ENCODE measurements at places on chromosomes 3 and 15.

GRCh38 chr3:159907828-159908227 lies 80.8 kb upstream of the IL12A start:
- no peak for DNase-seq

DNA sequence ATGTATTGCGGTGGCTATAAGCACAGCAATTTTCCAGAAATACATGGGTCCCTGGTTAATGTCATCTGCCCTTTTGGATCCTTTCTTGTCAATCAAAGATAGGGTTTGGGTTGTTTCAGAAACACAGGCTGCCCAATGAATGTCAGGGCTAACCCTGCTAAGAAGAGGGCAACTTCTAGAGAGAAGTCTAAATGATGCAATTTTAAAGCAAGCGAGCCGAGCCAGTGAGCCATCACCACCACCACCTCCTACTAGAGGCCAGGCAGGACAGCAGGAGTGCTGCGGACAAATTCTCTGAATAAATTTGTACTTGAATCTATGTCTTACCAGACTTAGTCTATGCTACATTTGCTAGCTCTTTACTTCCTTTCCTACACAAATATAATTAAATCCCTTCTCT lies 248.4 kb downstream of the CTNNB1 start:
- no peak for DNase-seq

- DNase-seq, result no peak
These were observed 25.8 kb upstream of the EHHADH start for GRCh38 chr3:185279587-185280138.

GRCh38 chr3:57616233-57616632 lies 19.1 kb upstream of the ARF4 start:
- DNase-seq, result no peak

GRCh38 chr3:74648107-74648506 lies 33.6 kb upstream of the CNTN3 start:
- DNase-seq, result no peak

- no peak for DNase-seq
These were observed 16.4 kb downstream of the GRIP2 start for GRCh38 chr3:14523792-14524191.

DNA sequence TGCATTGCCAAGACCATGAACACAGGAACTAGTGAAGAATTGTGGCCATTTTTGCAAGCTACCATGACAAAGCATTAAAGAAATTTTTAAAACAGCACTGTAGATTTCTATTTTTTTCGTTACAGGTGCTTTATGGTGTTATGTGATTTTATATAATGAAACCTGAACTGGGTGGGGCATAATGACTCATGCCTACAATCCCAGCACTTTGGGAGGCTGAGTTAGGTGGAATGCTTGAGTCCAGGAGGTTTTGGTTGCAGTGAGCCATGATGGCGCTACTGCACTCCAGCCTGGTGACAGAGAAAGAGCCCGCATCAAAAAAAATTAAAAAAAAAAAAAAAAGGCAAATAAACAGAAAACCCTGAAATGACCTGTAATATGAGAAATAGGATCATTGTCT lies 846.7 kb downstream of the EPHA3 start:
- DNase-seq, result no peak

DNA sequence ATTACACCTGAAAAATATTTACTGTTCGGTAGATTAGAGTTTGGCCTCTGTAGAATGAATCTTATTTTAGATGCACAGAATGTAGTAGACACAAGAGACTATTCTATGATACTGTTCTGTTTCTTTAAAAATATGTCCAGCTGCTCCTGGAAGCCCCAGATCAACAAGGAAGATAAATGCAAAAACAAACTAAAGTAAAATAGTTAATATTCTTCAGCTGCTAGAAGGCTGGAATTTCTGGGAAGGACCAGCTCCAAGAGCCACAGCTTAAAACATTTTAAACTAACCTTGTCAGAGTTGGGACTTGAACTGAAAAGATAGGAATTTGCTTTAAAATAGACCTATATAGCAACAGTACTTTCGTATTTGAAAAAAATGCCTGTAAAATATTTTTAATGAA lies 277.9 kb downstream of the PTPRG start:
- no peak for DNase-seq

DNA sequence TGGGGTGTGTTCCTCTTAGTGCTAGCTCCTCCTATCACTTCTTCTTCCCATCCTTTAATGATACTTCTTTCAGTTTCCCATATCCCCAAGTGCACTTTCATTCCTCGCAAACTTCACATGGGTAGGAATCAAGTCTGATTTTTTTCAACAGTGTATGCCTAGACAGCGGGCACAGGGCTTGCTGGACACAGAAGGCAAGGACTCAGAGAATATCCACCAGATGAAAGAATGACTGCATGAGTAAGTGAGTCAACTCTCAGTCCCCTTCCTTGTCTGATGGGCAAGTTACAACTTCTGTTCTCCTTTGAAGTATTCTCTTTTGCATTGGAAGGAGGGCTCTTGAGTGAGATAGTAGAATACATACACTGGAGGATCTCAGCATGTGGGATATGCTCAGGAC lies 3.1 kb upstream of the SQOR start:
- DNase-seq, result no peak

DNA sequence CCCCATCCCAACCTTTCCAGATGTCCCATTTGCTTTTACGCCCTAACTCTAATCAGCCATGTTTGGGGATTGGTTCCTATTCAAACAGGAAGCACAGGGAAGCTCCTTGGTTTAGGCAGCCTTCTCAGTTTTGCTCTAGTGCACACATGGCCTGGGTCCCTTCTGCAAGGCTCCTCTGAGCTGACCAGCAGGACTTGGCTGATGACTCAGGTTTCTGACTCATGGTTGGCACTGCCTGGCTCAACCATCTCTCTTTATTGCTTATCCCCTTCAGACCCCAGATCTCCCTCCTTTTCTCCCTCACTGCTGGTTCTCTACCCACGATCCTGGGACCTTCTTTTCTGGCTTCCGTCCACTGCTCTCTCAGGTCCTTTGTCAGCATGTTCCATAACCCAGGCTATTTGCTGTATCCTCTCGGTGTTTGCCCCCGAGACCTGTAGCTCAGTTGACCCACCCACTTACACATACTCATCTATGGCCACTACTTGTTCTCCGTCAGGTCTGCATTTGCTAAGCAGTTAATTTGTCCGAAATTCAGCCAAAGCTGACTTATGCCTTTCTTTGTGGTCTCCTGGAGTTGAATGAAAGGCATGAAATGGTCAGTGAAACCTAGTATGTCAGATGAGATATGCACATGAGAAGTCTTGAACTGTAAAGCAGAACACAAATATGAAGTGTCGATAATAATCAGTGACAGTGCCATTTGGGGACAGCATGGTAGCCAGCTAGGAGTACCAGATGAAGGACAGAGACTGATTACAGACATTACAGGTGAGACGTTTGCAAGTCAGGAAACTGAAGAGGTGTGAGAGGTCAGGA lies 323.5 kb upstream of the ROPN1 start:
- no peak for DNase-seq
